Thoracic aorta endothelial cell (primary cell): ENCODE measurements at places on chromosomes 5 and 9. TPM values are rescaled to one million over a fixed set of nuclear protein-coding genes. Genes with fewer than 3 reads are reported as not detected.

Gene CD14
- 0.14 and 0.40 TPM in 2 replicates for total RNA-seq

Gene CLIC3
- 0.14 and 0.27 TPM in 2 replicates for total RNA-seq

Gene ZNF300
- 7.4 and 11.4 TPM in 2 replicates for total RNA-seq

Gene CARD6
- total RNA-seq: 44.7 and 45.9 TPM in 2 replicates
